ENCODE measurements at places on chromosomes 11 and 22. TPM values are rescaled to one million over a fixed set of nuclear protein-coding genes. Genes with fewer than 3 reads are reported as not detected.

DNA sequence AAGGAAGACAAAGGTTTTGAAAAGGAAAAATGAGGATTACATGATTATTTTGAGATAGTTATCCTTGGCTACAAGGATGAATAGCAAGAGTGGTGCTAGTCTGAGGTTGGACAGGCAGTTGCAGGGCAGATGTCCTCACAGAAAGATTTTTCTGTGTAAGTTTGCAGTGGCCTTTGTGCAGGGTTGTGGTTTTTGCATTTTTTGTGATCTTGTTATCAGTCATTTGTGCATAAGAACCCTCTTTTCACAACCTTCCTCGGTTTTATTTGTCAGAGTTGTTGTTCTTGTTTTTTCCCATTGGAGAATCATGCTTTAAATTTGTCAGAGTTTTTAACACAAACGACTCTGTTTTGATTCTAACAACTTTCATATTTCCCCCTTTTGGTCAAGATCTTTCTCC lies 1.4 kb downstream of the CCDC134 start:
- no peak for DNase-seq

- DNase-seq, result no peak
These were observed 23.2 kb downstream of the FADS2 start for GRCh38 chr11:61851113-61851899.

GRCh38 chr11:119634301-119634700 lies 94.7 kb downstream of the NECTIN1 start:
- DNase-seq, result no peak

DNA sequence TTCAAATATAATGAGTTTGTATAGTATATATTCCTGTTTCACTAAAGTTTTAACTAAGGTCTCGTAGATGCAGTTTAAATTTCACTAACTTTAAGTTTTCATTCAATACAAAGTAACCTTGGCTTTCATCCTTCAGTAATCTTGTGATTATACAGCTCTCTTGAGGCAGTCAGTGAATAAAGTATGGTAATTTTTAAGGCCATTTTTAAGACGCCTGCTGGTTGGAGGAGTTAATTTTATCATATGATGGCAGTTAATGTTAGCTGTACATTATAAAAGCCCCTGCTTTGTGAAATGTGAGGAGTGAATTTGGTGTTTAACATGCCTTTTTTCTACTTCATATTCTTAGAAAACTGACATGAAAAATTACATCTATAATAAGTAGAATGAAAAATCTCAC lies 163.6 kb downstream of the TMEM135 start:
- DNase-seq, result no peak

The TUB gene
- polyA plus RNA-seq, result 14.7 TPM

All from AG04450 (cell line).